ENCODE measurements at places on chromosomes 12 and 14.

DNA sequence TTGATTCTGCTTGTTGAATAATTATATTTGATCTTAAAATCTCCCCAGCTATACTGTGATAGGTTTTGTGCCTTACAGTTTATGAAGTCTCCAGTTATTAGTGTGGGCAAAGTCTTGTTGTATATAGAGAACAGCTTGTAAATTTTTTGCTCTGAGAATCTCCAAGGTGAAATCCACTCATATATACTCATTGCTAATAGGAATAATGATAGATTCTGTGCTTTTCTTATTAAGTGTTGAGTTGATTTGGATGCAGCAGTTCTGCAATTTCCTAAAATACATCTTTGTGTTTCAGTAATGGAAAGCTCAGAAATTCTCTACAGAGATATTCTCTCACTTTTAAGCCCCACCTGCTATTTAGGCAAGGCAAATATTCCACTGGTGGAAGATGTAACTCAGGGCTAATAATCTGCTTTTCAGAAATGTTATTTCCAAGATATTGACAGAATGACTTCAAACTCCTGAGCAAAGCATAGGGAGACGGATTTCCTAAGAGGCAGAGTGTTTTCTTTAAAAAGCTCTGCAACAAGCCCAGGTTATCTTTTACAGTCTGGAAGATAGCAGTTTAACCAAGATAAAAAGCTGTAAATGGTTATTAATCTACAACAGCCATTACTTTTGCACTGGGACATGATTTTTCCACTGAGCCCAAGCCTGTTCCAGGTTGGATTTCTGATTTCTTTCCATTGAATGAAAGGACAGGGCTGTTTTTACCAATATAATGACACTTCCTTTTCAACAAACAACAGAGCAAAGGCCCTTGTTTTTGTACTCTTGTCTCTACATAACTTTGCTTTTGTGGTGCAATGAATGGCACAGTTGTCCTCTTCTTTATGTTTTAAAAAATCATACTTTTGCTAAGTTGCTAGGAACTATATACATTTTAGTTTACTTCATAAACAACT lies 239.9 kb upstream of the ATP2B1 start:
- no peak for DNase-seq

- no peak for DNase-seq
Observed at GRCh38 chr12:98783420-98783819, 138.3 kb downstream of the APAF1 start.

GRCh38 chr12:108854451-108855283 lies 2.7 kb downstream of the SSH1 start:
- DNase-seq: no peak

DNA sequence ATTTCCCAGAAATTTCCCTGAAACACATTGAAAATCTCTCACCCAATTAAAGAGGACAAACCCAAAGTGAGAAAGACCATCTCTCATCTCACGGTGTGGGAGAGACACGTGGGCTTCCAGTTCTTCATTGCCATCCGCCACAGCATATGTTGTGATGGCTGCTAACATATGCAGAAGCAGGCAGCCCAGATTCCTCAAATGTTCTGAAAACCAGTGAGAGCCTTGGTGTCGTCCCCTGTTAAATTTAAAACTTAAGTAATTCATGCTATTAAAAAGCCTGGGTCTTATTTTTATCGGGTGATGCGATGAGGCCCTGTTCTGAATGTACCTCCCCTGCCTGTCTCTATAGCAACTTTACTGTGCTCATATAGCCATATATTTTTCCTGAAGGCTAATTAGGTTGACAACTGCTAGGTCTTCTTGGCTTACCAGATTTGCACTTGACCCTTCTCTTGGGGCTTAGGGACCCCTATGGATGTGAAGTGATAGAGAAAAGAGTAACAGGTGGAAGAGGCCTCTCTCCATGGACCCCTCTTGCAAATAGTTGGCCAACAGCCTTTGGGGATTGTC lies 2.8 kb upstream of the FGF6 start:
- no peak for DNase-seq

GRCh38 chr12:5003025-5003666 lies 40.5 kb upstream of the KCNA5 start:
- DNase-seq: peak; percentile 34

DNA sequence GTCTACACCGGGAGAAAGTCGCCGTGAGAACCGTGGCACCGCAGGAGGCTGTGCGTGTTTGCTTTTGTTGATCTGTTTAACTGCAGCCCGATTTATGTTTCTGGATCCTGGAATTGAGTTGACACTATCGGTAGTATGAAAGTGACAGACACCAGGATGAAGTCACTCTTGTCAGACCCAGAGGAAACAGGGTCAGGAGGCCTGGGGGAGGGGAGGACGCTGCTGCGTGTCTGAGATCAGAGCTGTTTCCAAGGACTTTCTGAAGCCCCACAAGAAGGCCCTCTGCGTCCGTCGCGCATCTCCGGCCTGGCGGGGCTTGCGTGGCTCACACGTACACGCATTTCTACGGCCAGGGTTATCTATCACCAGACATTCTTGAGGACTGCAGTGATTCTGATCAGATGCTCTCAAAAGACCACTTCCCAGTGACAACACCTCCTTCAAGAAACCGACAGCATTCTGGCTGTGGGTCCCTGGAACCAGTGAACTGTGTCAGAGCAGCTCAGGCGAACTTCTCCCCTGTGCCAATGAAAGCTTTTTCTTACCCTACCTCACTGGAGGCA lies 263.4 kb downstream of the ADGRD1 start:
- DNase-seq: no peak

DNA sequence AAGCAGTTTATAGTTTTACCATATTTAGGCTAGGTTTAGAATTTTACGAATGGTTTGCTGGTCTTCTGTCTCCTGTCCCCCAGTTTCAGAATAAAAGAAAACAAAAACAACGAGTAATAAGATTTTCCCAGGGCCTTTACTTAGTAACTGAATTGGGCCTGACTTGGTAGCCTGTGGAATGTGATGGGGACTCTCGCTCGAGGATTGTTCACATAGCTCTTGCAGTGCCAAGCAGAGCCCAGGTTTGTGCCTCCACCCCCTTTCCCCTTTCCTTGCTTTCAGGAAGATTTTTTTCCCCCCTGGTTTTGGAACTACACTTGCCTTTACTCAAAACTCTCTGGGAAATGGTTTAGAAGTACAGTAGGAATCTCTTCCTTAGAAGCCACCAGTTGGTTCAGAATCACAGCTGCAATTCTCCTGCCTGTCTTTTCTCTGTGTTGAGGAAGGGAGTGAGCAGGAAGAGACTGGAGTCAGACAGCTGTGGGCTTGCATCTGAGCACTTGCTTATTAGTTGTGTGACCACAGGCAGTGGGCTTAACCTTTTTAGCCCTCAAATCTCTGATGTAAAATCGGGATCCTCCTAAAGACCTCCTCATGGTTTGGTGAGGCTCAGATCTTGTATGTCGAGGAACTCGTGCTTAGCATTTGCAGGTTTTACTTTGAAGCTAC lies 501.2 kb downstream of the PCNX1 start:
- no peak for DNase-seq

- DNase-seq: peak; percentile 71
Observed at GRCh38 chr12:95548539-95549391, 2.5 kb downstream of the USP44 start.

GRCh38 chr12:124513297-124513867 lies 54.0 kb downstream of the NCOR2 start:
- no peak for DNase-seq

GRCh38 chr12:95237315-95237714 lies 19.7 kb downstream of the VEZT start:
- no peak for DNase-seq

DNA sequence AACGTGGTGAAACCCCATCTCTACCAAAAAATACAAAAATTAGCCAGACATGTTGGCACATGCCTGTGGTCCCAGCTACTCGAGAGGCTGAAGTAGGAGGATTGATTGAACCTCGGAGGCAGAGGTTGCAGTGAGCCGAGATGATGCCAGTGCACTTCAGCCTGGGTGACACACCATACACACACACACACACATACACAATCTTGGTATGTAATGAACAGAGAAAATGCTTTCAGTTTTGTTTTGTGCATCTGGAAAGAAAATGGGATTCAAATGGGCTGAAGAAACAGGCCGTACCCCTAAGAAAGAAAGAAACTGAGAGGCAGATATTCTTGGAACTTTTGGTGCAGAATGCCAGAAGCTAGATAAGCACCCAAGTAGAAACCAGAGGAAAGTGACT lies 107.2 kb downstream of the PDE3A start:
- no peak for DNase-seq

- peak; percentile 71 for DNase-seq
Observed at GRCh38 chr14:55097881-55098560, 31.0 kb upstream of the LGALS3 start.

GRCh38 chr12:73547421-73547820 lies 990.2 kb upstream of the ATXN7L3B start:
- DNase-seq: no peak

DNA sequence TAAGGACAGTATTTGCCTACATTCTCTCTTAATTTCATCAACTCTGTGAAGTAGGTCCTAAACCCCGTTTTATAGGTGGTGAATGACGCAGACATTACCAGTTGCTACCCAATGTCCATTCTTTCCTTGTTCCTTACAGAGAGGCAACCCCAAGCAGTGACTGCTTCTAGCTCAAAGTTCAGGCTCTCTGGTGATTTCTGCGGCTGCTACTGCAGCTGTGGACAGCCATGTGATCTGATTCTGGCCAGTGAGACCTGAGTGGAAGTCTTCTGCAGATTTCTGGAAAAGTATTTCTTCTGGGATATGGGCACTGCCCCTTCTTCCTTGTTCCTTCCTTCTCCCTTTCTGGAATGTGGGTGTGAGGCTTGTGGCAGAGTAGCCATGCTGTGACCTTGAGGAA lies 82.9 kb downstream of the ARF6 start:
- DNase-seq: no peak

GRCh38 chr14:50615552-50615951 lies 52.6 kb downstream of the SAV1 start:
- DNase-seq: no peak

GRCh38 chr12:9064201-9064814 lies 51.4 kb downstream of the A2M start:
- peak; percentile 57 for DNase-seq

- no peak for DNase-seq
Observed at GRCh38 chr12:46435625-46436024, 63.1 kb upstream of the SLC38A2 start.

- no peak for DNase-seq
Observed at GRCh38 chr12:64042911-64043310, 179.2 kb downstream of the KICS2 start.

GRCh38 chr14:50676814-50677516 lies 8.9 kb upstream of the SAV1 start:
- DNase-seq: no peak

GRCh38 chr12:39343665-39344064 lies 99.3 kb downstream of the KIF21A start:
- DNase-seq: no peak

DNA sequence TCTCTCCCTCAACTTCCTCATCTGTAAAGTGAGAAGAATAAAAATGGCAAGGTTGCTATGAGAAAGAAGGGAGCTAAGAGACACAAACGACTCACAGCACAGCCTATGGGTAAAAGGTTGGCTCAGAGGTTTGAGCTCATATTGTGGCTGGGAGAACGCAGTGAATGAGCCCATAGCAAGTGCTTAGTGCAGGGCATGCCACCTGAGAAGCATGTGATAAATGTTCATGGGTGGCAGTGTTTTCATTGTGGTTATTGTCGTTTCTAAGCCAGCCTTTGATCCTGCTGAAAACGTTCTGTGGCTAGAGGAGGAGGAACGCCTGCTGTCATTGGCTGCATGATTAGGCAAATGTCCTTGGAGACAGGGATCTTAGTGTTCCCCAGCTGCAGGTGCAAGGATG lies 150.4 kb downstream of the KSR2 start:
- no peak for DNase-seq

- DNase-seq: no peak
Observed at GRCh38 chr12:31289441-31289840, 36.5 kb downstream of the SINHCAF start.

- no peak for DNase-seq
Observed at GRCh38 chr12:111775205-111776193, 8.8 kb downstream of the ALDH2 start.

DNA sequence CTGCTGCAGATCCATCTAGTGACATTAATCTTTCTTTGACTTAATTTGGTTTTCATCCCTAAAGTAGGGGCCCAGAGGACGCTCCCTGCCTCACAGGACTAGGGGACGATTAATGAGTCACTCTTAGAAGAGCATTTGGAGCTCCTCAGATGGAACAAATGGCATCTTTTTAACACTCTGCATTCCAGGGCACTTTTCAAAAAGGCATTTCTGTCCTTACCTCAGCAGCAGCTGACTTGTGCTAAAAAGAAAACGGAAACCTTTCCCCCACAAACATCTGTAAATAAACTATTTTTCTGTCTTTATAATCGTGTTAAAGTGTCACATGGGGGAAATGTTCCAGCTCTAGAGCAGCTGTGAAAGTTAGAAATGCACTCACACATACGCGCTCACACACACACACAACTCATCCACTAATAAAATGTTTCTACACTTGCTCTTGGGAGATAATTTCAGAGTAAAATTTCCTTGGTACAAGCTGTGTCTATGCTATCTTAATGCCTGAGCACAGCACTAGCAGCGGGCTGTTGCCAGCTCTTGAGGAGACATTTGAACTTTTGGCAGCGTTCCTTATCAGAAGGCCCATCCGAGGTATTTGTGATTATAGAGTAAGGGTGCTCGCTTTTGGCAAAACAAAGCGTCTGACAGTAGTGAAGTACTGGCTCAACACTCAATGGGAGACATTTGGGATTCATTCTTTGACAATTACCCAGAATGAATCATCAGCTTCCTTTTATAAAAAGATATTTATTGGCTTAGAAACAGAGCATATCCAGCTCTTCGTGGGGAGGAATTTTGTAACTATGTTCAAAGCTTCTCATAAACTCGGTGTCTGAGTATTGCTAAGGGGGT lies 141.3 kb downstream of the PLXNC1 start:
- no peak for DNase-seq

DNA sequence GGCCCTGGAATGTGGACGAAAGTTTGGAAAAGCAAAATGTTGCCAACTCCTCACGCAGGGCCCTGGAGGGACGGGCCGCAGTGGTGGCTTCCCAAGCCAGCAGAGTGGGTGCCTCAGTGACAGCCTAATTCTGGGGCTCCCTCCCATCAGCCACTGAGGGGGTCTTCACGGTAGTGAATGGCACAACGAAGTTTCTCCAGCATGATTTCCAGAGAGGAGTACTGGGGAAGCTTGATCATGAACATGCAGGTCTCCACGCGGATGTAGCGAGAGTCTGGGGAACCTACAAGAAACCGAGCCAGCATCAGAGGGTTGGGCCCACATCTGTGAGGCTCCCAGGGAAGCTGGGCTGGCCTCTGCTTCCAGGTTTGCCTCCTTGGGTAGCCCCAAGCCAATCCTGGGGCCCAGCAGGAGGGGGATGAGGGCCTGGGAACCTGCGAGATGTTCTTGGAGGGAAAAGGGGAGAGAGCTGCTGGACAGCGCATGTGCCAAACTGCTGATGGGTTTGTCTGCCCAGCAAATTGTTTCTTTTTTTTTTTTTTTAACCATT lies 37.0 kb downstream of the TRAFD1 start:
- no peak for DNase-seq

- no peak for DNase-seq
Observed at GRCh38 chr12:71007781-71008404, 87.4 kb upstream of the PTPRR start.

- DNase-seq: no peak
Observed at GRCh38 chr12:79685068-79685467, 5.7 kb downstream of the PAWR start.

- no peak for DNase-seq
Observed at GRCh38 chr14:77914073-77914721, 114.3 kb downstream of the ADCK1 start.

GRCh38 chr12:53868511-53868986 lies 70.1 kb upstream of the HOXC13 start:
- DNase-seq: no peak

GRCh38 chr12:114166362-114166761 lies 200.2 kb upstream of the RBM19 start:
- DNase-seq: no peak
